ENCODE measurements at places on chromosomes 5 and 9.

DNA sequence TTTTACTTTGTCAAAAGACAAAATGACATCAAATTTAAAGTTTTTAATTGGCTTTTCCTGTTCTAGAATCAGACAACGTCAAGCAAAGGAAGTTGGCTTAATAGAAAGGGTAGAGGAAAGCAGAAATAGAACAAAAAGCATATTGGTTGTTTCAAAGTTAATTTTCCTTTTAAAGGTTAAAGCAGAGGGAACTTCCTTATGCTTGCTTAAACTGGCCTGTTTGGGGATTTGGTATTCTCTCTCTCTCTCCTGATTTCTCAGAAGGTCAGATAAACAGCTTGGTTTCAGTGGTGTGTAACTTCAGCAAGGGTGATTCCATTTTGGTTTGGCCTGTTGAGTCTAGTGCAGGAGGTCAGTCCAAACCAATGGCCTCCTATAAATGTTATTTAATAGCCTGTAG is 127.1 kb downstream of the SMARCA2 start:
- DNase-seq: no peak

GRCh38 chr5:83337453-83338035 is 134.0 kb upstream of the VCAN start:
- no peak for DNase-seq

GRCh38 chr9:72681283-72681630 is 159.8 kb downstream of the TMC1 start:
- DNase-seq: no peak

DNA sequence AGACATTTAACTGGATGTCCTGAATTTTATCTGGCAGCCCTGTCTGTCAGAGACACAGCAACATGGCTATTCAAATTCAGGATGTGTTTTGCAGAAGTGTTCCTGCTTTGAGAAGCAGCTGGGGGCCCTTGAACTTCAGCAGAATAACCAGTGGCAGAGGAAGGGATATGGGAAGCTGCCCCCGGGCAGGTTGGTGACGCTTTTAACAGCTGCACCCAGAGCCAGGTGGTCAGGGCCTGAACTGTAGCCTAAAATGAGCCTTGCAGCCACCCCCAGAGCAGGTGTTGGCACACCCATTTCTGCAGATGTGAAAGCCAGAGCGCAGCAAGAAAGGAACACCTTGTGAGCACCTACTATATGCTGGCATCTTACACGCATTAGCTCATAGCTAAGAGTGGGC is 128.7 kb upstream of the BOD1 start:
- no peak for DNase-seq

GRCh38 chr5:166166071-166166470 is 2125.4 kb upstream of the WWC1 start:
- no peak for DNase-seq

DNA sequence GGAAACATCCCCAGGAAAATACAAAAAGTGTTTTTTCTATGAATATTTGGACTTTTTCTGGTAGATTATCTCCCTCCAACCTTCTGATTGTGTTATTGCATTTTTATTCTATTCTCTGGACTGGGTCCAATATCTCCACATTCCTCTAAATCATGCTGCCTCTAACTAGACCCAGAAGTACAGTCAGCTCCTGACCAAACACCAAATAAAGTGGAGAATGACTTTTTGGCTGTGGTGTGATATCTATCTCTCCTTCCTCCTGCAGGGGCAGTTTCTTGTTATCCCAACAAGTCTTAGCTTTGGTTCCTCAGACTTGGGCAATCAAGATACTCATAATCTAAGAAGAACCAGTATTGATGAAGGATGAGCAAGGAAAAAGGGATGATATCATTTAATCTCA is 3.2 kb upstream of the RAI14 start:
- no peak for DNase-seq

GRCh38 chr9:22136461-22137096 is 127.5 kb upstream of the CDKN2B start:
- no peak for DNase-seq

DNA sequence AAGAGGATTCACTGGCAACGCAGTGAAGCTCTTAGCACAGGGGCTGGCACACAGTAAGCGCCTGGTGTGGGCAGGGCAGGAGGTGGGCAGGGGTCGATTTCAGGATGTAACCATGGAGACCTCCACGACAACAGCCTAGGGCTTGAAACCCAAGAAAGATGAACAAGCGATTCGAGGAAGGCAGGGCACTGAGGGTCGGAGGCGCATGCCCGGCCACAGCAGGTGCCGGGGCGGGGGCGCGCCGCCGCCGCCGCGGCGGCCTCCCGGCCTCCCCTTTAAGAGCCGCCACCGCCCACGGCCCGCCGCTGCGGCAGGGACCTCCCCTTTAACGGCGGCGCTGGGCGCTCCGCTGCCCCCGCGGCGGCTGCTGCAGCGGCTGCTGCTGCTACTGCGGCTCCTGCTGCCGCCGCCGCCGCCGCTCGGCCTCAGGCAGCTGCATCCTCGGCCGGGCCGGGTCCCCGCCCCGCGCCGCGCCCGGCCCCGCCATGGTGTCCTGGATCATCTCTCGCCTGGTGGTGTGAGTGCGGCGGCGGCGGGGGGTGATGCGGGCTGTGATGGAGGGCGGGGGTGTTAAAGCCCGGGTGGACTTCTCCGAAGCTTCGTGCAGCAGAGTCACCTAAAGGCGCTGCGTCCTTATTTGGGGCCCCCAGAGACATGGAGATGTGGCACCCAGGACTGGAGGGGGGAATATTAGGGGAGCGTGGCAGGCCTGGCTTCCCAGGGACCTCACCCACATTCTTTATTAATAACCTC is at the start of gene REEP2:
Gene REEP2, plus strand, starts transcription at position 334 of the 753 bp plus-strand sequence. Its CDS starts 152 bp downstream, at position 486.
- no peak for DNase-seq

DNA sequence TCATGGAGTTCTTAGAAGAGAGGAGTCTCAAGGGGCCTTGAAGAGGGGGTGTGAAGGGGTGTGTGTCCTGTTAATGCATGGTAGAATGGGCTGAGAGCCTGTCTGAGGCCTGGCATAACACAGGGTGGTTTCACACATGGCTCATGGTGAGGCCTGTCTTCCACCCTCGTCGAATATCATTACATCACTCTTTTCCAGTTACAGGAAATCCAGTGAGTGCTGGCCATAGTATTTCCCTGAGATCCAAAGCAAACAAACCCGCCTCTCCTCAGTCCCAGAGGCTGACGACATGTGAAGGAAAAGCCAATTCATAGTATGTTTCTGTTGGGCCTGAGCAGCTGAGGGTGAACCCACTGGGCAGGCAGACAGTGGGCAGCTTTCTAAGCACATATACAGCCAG is 159.4 kb upstream of the NR3C1 start:
- no peak for DNase-seq

- no peak for DNase-seq
Observed at GRCh38 chr9:90961375-90961774, 159.8 kb downstream of the SYK start.

- DNase-seq: no peak
Observed at GRCh38 chr5:74664551-74664950, 20.5 kb upstream of the HEXB start.

- no peak for DNase-seq
Observed at GRCh38 chr9:21728781-21729180, 73.7 kb upstream of the MTAP start.

- no peak for DNase-seq
Observed at GRCh38 chr9:131310833-131311554, 21.5 kb downstream of the PLPP7 start.

- DNase-seq: no peak
Observed at GRCh38 chr5:116885825-116886224, 311.2 kb upstream of the SEMA6A start.

Data from HL-60 (cell line).